ENCODE measurements at places on chromosomes 6 and 20.

GRCh38 chr6:52231406-52232127 is 12.7 kb downstream of the IL17F start:
- no peak for DNase-seq

GRCh38 chr20:59138114-59138748 is 25.4 kb upstream of the ZNF831 start:
- no peak for DNase-seq

- DNase-seq: no peak
Observed at GRCh38 chr20:10430000-10430466, 4.0 kb downstream of the MKKS start.

GRCh38 chr6:79946272-79947190 is 822 bp downstream of the ELOVL4 start:
- DNase-seq: no peak

DNA sequence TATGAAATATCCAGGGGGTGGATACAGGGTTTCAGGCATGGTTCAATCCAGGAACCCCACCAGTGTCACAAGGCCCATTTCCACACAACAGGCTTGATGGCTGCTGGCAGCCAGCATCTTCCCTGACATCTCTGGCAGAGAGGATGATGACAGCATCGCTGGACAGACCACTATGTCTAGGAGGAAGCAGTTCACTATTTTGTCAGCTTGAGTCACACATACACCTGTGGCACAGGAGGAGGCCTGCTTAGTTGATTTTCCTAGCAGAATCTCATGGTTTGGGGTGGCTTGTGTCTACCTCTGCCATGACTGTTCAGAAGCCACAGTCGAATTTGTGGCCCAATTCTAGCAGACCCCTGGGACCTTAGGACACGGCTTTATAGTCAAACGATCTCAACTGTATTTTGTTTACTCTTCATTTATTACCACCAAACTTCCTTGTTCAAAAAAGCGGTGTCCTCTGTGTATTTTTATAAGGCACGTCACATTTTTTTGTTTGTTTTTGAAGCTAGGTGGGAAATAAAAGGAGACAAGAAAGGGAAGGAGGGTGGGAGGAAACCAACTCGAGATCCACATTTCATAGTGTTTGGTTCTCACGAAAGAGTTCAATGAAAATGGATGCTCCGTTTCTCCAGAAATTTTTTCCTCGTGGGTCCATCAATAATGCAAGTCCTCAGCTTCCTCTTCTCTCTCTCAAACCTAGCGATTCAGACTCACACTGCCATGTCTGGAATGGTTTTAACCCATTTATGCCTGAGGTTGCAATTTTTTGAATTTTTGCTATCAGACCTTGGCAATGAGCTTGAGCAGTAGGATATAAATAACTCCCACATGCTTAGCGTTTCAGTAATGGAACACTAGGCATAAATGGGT is 94.4 kb downstream of the TOX2 start:
- DNase-seq: no peak

GRCh38 chr6:16712931-16713484 is 48.3 kb downstream of the ATXN1 start:
- DNase-seq: no peak

GRCh38 chr6:156727715-156728385 is 49.3 kb upstream of the ARID1B start:
- no peak for DNase-seq

GRCh38 chr6:47098570-47098993 is 56.5 kb upstream of the ADGRF1 start:
- DNase-seq: no peak

DNA sequence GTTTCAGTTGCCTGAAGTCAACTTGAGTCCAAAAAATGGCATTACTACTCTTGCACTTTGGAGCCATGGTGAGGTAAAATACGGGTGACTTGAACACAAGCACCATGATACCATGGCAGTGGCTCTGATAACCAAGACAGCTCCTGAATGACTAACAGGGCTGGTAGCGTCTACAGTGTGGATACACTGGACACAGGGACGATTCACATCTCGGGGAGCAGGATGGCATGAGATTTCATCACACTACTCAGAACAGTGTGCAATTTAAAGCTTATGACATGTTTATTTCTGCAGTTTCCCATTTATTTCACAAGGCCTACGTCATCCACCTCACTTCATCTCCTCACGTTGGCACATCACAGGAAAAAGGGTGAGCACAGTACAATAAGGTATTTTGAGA is 950.9 kb downstream of the KIF16B start:
- no peak for DNase-seq

DNA sequence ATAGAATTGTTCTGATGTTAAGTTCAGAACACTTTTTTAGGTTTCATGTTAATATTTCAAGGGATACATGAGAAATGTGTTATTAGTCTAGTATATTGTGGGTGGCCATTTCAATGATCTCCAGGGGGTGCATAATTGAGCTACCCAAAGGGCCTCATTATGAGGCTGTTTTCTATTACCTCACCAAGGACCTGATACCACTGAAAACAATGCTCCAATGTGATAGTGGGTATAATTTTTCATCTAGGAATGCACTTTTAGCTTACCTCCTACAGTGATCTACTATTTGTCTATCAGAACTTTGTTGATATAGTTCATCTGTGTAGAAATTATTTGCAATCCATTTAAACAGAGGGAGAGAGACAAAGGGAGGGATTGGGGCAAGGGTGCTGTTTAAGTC is 106.8 kb upstream of the HS3ST5 start:
- no peak for DNase-seq

- DNase-seq: no peak
Observed at GRCh38 chr20:61316346-61316745, 64.3 kb downstream of the CDH4 start.

DNA sequence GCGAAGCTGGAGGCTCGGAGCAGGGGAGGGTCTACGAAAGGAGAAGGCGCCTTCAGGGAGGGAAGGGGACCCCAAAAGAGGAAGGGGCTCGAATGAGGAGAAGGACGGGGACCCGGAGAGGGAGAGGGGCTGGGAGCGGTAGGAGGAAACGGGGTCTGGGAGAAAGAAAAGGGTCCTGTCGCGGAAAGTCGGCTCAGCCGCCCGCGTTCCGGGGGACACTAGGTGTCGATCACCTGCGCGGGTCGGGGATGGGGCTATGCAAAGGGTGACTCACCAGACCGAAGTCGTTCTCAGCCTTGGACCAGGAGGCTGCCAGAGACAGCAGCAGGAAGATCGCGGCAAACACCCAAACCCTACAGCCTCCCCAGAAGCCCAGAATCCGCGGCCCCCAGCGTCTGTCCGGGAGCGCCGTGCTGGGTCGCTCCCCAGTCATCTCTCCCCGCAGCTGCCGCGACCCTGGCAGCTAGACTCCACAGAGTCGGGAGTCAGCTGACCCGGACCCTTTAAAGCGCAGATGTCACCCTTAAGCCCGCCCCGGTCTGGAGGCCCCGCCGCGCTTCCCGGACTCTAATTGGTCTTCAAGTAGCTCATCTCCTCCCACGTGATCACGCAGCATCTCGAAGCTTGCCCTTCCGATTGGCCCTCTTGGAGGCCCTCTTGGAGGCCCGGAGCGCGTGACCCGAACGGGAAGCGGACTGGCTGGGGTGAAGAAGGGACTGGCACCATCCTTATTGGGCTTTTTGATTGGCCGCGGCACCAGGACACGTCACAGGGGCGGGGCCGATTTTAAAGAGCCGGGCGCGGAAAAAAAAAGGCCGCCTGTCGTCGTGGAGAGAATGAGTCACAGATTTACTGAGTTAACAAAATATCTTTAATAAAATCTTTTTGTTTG is at the start of gene NEU1:
Gene NEU1 (minus strand): TSS at position 478 of the 892 bp plus-strand sequence. CDS start 45 bp downstream, at position 433.
- peak; percentile 97 for DNase-seq

DNA sequence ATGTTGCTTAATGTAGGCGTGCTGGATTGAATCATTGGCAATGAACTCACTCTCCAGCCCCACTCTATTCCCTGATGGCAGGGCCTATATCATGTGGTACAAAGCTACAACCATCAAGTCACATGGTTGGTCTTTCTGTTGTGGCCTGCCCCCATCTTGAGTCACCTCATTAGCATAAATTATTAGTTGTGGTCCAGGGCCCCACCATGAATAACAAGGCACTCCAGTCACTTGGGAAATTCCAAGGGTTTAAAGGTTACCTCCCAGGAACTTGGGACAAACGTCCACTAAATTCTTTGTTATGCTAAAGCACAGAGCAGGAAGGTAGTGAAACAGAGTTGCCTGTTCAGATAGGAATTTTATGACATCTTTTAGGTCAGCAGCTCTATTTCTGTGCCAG is 193.7 kb downstream of the SLC35F1 start:
- DNase-seq: no peak

DNA sequence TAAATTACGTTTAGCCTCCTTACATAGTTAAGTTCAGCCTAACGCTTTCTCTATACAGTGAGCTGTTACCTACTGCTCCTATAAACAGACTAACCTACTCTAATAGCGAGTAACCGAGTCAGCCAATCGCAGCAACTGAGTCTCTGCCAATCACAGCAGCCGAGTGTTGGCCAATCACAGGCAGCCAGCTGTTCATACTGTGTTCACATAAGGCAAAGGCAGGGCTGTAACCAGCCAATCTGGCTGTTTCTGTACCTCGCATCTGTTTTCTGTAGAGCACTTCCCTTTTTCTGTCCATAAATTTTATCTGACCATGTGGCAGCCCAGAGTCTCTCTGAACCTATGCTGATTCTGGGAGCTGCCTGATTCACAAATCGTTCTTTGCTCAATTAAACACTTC is 263.9 kb upstream of the JARID2 start:
- DNase-seq: no peak

DNA sequence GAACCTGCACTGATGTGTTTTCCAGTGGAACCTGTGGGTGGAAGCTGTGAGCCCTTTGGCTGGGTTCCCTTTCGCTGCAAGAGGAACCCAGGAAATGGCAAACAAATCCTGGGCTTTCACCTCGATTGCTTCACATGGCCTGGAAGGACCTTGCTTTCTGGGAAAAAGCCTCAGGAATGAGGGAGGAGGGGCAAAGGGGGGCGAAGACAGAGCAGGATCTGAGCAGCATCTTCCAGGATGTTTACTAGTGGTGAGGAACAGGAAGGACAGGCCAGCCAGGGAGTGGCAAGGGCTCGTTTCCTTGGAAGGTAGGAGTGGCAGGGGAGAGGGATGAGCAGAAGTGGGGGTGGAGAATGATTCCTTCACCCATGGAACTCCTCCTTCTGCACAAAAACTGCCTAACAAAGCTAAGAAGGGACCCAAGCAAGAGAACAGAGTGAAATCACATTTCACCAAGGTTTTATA is 5.9 kb downstream of the SLC2A10 start:
- no peak for DNase-seq

GRCh38 chr6:84568971-84569370 is 195.4 kb downstream of the TBX18 start:
- no peak for DNase-seq

- DNase-seq: no peak
Observed at GRCh38 chr20:51665543-51666118, 102.6 kb downstream of the ATP9A start.

All from activated CD4-positive, alpha-beta T cell treated with anti-CD3 and anti-CD28 coated beads for 24 hours (primary cell).